Effector CD4-positive, alpha-beta T cell (primary cell): ENCODE measurements at places on chromosomes 1 and 21.

- DNase-seq, result no peak
Observed at GRCh38 chr1:162671664-162672410, 39.6 kb downstream of the DDR2 start.

- DNase-seq, result no peak
Observed at GRCh38 chr1:244836135-244836521, 670 bp downstream of the COX20 start.

DNA sequence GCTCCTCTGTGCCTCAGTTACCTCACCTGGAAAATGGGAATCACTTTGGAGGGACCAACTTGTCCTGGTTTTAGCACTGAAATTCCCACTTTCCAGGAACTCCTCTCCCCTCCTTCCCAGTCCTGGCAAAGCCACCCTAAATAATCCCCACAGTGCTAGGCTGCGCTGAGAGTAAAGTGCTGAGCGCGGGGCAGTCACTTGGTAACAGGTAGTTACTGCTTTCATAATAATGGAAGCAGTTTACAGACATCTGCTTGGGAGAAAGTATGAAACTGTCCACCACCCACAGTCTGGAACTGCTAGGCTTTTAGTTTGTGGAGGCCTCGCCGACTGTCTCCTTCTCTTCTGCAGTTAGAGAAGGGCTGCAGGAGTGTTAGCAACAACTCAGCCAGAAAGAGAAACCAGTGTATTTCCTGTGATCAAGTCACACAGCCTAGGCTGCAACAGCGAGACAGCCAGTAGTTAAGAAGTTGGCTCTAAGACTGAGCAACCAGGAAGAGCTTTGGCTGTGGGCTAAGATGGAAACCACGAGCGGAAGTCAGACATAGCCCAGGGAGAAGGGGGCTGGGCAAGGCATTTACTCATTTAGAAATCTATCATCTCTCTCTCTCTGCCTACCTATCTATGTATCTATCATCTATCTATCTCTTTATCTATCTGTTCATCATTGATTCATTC, 30.8 kb upstream of the ABCG1 start:
- peak; percentile 69 for DNase-seq

- no peak for DNase-seq
Observed at GRCh38 chr1:215650446-215651149, 83.5 kb downstream of the KCTD3 start.

- DNase-seq, result no peak
Observed at GRCh38 chr1:53562291-53562980, 103.2 kb downstream of the DMRTB1 start.

- DNase-seq, result no peak
Observed at GRCh38 chr1:224498574-224499170, 64.1 kb upstream of the WDR26 start.

DNA sequence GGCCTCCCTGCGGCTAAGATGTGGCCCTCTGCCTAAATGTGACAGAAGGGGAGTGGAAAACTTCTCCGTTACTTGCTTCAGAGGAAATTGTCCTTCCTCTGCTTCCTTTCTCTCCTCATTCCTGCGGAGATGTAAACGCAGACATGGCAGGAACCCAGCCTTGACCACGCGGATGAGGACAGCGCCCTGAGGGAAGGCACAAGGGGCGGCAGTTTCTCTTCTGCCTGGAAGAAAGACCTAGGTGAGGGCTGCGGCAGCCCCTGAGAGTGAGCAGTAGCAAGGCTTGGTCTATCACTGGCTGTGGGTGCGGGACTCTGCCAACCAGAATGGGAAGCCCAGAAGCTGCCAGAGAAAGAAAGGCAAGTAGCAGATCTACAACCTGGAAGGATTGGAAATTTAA, 14.0 kb upstream of the CTPS1 start:
- no peak for DNase-seq

- no peak for DNase-seq
Observed at GRCh38 chr1:91798740-91799139, 87.2 kb downstream of the TGFBR3 start.

GRCh38 chr1:36133484-36133883, 8.5 kb upstream of the COL8A2 start:
- no peak for DNase-seq

- DNase-seq, result no peak
Observed at GRCh38 chr1:154869351-154870114, 548 bp downstream of the KCNN3 start.

DNA sequence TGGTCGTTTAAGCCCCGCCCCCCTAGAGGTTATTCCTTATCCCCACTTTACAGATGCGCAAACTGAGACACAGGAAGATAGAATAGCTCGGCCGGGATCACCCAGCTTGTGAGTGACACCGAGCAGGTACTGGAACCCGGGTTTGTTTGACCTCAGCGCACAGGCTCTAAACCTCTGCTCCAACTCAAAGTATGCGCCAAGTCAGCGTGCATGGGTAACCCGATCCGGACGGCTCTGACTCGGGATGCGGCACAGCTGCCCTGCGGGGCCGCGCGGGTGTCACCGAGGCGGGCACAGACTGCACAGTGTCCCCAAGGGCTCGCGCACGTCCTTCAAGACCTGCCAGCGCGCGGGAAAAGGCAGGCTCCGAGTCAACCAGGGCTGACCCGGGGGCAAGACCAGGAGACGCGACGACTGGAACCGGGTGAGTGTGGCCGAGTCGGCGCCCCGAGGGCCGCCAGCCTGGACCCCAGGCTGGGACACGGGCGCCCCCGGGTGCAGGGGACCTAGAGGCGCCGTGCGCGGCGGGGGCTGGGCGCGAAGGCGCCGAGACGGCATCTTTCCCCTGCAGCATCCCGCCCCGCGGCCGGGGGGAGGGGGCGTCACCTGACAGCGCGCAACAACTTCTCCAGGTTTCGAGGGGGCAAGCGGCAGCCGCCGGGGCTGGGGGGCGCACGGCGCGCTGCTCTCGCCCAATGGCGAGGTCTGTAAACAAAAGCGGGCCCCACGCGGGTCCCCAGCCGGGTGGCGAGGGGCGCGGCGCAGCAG, 101.9 kb upstream of the SOD1 start:
- no peak for DNase-seq

DNA sequence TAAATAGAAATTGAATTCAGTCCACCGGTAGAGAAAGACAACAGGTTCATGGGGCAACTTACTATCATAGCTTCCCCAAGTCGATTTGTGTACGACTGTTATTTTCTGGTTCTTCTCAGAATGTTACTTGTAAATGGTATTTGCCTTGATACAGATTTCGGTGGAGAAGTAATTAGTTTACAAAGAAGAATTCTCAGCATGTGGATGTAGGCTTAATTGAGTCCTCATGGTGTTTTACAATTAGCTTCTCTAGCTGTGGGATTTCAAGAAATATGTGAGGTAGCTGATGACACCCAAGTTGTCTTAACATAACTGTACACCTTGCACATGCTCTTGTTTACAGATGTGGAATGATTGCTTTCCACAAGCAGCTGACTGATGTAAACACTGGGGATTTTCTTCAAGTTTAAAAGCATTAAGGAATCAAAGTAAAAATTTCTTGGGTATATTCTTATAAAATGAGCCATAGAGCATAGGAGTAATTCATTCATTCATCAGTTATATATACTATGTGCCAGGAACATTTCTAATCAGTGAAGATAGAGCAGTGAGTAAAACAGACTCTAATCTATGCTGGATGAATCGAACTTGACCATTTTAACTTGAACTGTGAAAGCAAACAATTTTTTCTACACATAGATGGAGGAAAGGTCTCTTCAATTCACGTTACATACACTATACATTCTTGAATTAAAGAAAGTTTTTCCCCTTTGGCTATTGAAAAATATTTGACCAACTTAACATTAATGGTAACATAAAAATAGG, 1.4 kb downstream of the MACO1 start:
- DNase-seq, result no peak

- no peak for DNase-seq
Observed at GRCh38 chr21:17901458-17902079, 82.4 kb upstream of the C21orf91 start.

- no peak for DNase-seq
Observed at GRCh38 chr1:26072305-26072704, 4.9 kb upstream of the TRIM63 start.

- no peak for DNase-seq
Observed at GRCh38 chr1:116775116-116775752, 21.0 kb downstream of the CD2 start.

GRCh38 chr1:116380499-116381242, 7.6 kb downstream of the ATP1A1 start:
- no peak for DNase-seq

GRCh38 chr1:112675728-112676381, 1.4 kb downstream of the MOV10 start:
- DNase-seq, result no peak

- DNase-seq, result peak; percentile 9
Observed at GRCh38 chr21:38126666-38127303, 130.0 kb upstream of the KCNJ15 start.

DNA sequence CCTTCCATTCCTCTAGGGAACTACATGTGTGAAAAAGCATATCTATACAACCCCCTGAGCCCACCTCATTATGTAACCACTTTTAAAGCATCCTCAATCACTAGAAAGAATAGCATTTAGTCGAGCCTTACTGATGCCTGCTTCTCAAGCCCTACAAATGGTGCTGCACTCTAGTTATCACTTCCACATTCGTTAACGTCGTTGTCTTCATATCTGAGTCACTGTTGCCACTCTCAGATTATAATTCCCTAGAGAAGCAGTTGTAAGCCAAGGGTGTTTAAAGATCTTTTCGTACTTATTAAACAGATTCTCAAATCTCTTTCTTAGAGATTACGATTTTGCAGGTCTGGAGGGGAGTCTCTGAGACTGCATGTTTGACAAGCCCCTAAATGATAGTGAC, 16.5 kb downstream of the ATP1B1 start:
- DNase-seq, result no peak

DNA sequence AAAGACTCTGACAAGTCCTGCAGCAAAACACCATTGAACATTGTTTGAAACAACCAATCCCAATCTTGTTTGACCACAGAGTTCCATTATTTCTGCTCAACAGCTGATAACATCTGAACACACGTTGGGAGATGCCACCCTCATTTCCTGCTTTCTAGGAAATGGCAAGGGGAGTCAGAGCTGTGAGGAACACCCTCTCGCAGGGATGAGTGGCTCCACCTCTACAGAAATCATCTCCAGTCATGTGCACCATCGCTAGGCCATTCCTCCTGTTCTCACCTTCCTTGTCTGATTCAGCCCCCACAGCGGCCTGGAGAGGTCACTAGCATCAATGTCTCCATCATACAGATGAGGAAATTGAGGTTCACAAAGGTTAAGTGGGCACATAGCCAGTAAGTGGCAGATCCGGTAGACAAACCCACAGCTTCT, 22.4 kb upstream of the RUNX3 start:
- DNase-seq, result no peak

GRCh38 chr1:87983841-87984240, 655.2 kb downstream of the LMO4 start:
- no peak for DNase-seq

- no peak for DNase-seq
Observed at GRCh38 chr1:174135211-174135610, 24.1 kb upstream of the RABGAP1L start.

- no peak for DNase-seq
Observed at GRCh38 chr21:14383596-14384180, 742 bp upstream of the HSPA13 start.

GRCh38 chr21:34625030-34625593, 10.2 kb upstream of the RCAN1 start:
- DNase-seq, result no peak

DNA sequence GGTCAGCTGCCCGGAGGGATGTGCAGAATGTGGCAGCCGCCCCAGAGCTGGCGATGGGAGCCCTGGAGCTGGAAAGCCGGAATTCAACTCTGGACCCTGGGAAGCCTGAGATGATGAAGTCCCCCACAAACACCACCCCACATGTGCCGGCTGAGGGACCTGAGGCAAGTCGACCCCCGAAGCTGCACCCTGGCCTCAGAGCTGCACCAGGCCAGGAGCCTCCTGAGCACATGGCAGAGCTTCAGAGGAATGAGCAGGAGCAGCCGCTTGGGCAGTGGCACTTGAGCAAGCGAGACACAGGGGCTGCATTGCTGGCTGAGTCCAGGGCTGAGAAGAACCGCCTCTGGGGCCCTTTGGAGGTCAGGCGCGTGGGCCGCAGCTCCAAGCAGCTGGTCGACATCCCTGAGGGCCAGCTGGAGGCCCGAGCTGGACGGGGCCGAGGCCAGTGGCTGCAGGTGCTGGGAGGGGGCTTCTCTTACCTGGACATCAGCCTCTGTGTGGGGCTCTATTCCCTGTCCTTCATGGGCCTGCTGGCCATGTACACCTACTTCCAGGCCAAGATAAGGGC, 33.5 kb upstream of the LHX4 start:
- no peak for DNase-seq

- DNase-seq, result no peak
Observed at GRCh38 chr1:114466334-114467014, 44.5 kb downstream of the TRIM33 start.

GRCh38 chr1:68785328-68785727, 288.4 kb upstream of the DEPDC1 start:
- no peak for DNase-seq

GRCh38 chr1:182910143-182910542, 42.8 kb downstream of the SHCBP1L start:
- DNase-seq, result no peak

DNA sequence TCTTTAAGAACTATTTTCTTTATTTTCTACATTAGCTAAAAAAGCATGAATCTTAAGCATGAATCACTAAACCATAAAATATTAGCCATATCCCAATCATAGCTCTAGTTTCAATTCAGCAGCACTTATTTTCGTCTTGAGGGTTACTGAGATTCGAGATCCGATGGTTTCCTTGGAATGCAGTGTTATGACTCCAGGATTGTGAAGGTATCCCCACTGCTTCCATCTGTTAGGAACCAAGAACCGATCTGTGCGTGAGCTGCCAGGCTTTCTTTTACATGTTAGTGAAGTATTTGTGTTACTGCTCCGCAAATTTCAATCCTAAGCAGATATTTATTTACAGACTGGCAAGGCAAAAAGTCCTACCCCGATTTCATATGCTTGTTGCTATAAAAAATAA, 18.8 kb downstream of the TNFRSF9 start:
- no peak for DNase-seq

GRCh38 chr1:208835097-208835463, 590.9 kb upstream of the PLXNA2 start:
- DNase-seq, result no peak

DNA sequence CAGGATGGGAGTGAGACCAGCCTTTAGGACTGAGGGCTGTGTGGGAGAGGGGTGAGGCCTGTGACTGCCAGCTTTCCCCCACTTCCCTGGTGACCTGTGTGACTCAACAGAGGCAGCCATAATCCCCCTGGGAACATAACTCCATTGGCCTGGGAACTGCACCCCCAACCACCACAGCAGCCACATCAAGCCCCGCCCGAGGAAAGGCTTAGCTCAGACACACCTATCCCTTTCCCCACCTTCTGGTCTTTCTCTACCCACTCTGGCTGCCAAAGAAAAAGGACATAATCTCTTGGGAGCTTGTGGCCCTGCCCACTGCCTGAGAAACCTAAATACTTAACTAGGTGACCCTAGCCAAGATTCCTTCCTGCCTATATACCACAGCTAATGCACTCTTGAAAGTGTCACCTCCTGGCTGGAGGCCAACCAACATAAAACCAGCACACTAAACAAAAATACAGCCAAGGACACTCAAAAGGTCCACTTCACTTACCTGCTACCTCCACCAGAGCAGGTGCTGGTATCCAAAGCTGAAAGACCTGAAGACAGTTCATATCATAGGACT, 406.6 kb upstream of the CAMK1G start:
- no peak for DNase-seq
